ENCODE measurements at places on chromosomes 6 and 20. TPM values are rescaled to one million over a fixed set of nuclear protein-coding genes. Genes with fewer than 3 reads are reported as not detected.

- DNase-seq = no peak
Measured at GRCh38 chr6:1164600-1164999, 147.3 kb upstream of the FOXQ1 start.

The TPD52L1 gene
- polyA plus RNA-seq = 64.3 TPM

DNA sequence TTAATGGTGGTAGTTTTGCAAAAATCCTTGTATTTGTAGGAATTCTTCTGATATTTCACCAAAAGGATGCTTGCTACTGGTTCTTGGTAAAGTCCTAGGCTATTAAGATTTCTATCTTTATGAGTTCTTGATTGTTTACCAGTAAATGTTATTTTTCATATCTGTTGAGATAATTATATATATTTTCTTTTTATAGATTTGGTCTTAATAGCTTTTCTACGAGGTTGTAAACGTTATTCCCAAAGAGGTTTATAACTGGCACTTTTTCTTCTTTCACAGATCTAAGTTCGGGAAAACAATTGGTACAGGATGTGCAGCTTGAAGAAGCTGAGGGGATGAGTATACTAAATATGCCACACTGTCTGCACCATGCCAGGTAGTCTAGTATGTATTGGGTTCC, 55.1 kb upstream of the HBS1L start:
- no peak for DNase-seq

The TAAR9 gene
- not detected for polyA plus RNA-seq

DNA sequence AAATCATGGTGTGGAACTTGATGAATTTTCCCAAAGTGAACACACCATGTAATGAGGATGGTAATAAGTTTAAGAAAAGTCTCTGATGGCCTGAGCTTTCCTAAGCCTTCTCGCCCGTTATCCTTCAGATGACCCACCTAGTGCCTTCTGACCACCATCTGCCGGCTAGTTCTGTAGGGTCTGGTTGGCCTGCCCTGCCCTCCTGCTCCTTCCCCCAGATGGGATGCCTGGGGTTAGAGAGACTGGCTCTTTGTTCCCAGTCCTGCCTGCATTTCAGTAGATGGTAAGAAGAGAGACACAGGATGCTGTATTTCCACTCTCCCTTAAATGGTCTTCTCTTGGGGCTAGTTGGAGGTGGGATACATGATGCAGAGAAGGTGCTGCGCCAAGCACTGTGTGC, 43.0 kb downstream of the TIAM2 start:
- DNase-seq = no peak

GRCh38 chr6:50608421-50608820, 104.9 kb upstream of the TFAP2D start:
- no peak for DNase-seq
